ENCODE measurements at places on chromosomes 13 and 19.

DNA sequence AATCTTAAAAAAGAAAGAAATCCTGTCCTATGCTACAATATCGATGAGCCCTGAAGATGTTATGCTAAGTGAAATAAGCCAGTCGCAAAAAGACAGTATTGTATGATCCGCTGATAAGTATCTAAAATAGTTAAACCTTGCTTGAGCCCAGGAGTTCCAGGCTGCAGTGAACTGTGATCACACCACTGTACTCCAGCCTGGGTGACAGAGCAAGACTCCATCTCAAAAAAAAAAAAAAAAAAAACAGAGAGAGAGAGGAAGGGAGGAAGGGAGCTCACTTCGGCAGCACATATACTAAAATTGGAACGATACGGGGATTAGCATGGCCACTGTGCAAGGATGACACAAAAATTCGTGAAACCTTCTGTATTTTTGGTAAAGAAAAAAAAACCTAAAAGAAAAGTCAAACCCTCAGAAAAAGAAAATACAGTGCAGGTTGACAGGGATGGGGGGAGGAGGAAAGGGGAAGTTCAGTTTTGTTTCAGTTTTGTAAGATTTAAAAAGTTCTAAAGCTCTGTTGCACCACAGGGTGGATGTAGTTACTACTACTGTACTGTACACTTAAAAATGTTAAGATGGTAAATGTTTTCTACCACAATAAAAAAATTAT is 8.4 kb downstream of the CLASRP start:
- no peak for DNase-seq

DNA sequence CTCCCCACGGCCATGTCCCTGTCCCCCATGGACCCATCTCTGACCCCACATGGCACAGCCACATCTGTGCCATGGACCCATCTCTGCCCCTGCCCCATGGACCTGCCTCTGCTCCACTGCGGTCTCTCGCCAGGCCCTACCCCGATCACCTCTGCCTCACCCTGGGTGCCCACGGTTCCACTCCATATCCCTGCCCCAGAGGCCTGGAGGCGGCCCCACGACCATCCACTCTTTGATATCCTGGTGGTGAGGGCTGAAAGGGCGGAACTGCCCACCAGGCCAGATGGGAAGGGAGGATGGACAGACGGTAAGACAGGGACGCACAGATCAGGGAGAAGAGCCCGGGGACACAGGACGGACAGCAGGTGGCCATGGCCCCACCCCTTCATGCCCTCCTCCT is 327 bp downstream of the PTGER1 start:
- no peak for DNase-seq

DNA sequence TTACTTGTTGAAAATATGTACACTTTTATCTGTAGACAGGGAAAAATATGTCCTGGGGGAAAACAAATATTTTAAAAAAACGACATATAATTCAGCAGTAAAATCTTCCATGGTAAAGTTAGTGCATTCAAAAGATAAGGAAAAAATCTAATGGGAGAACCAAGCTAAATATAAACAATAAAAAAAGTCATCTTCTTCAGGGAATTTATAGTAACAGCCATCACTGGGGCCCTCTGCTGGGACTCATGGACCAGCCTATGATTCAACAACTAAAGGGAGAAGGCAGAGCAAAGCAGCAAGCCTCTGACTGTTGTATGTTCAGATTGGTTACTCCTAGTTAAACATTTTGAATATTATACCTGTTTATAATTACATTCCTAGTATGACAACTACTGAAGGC is 93.0 kb downstream of the ITGBL1 start:
- DNase-seq = no peak

DNA sequence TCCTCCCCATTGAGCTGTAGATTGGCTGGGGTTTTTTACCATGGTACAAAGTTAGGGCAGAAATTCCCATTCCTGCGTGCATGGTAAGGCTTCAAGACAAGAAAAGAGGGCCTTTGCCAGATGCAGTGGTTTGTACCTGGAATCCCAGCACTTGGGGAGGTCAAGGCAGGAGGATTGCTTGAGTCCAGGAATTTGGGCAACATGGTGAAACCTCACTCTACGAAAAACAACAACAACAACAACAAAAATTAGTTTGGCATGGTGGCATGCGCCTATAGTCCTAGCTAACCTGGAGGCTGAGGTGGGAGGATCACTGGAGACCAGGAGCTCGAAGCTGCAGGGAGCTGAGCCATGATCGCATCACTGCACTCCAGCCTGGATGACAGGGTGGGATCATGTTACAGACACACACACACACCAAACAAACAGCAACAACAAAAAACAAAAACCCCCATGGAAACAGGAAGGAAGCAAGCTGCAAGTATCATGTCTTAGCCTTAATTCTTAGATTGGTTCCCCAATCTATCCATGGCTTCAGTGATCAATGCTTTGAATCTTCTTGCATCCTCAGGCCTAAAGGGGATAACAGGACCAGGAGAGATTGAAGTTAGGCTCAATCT is 5.5 kb upstream of the WTIP start:
- no peak for DNase-seq

DNA sequence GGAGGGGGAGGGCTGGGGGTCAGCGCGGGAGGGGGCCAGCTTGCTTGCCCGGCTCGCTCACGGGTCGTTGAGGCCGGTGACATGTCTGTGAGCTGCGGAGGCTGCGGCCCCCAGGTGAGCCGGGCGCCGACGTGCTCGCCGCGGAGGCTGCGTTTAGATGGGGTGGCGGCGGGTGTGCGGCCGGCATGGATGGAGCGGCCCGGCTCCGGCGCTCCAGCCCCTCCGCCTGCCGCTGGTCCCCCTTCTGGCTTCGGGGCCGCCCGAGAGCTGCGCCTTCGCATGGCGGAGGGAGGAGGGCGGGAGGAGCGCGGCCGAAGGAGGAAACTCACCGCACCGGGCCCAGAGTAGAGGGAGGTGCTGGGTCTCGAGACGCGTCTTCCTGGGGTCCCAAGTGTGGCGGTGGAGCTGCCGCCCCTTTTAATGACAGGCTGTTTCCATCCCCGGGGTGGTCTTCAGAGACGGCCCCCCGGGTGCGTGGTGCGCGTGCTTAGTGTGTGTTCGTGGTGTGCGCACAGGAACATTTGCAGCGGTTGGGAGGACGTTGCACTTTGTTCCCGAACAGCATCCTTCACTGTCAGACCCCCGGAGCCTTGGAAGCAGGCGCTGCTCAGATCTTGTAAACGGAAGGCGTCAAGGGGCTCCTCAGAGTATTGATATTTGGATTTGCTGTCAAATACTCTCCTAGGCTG is at the start of gene AKAP11:
Gene AKAP11 (plus strand): TSS at position 38 of the 689 bp plus-strand sequence. CDS start 14,197 bp downstream, outside the sequence.
- DNase-seq = peak; percentile 53

Measured in stimulated activated CD4-positive, alpha-beta T cell treated with anti-CD3 and anti-CD28 coated beads, Interleukin-2, amount 100 ng/mL, for 24 hours (primary cell).